RKO (cell line): ENCODE measurements at places on chromosomes 5 and 9.

- no peak for DNase-seq
These were observed 66.0 kb upstream of the RNF130 start for GRCh38 chr5:180137401-180138213.

- DNase-seq = peak; percentile 52
These were observed 83.7 kb downstream of the ADAMTS2 start for GRCh38 chr5:179261301-179262125.

- no peak for DNase-seq
These were observed 189.8 kb downstream of the MPDZ start for GRCh38 chr9:13089666-13090065.

DNA sequence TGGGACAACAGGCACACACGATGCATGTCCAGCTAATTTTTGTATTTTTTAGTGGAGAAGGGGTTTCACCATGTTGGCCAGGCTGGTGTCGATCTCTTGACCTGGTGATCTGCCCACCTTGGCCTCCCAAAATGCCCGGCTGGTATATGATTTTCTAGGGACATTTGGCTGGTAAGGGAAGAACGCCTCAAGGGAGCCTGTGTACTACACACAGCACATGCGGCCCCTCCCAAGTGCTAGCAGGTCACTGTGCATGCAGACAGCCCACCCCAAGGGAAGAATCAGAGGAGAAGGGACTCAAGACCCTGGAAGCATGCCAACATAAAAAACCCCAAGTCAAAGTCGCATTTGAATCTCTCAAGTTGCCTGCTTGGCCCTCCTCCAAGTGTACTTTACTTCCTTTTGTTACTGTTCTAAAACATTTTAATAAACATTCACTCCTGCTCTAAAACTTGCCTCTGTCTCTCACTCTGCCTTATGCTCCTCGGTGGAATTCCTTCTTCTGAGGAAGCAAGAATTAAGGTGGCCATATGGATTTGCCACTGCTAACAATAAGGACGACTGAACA lies 24.3 kb upstream of the OTULINL start:
- DNase-seq = no peak

GRCh38 chr9:133050781-133051180 lies 11.0 kb upstream of the CEL start:
- no peak for DNase-seq

DNA sequence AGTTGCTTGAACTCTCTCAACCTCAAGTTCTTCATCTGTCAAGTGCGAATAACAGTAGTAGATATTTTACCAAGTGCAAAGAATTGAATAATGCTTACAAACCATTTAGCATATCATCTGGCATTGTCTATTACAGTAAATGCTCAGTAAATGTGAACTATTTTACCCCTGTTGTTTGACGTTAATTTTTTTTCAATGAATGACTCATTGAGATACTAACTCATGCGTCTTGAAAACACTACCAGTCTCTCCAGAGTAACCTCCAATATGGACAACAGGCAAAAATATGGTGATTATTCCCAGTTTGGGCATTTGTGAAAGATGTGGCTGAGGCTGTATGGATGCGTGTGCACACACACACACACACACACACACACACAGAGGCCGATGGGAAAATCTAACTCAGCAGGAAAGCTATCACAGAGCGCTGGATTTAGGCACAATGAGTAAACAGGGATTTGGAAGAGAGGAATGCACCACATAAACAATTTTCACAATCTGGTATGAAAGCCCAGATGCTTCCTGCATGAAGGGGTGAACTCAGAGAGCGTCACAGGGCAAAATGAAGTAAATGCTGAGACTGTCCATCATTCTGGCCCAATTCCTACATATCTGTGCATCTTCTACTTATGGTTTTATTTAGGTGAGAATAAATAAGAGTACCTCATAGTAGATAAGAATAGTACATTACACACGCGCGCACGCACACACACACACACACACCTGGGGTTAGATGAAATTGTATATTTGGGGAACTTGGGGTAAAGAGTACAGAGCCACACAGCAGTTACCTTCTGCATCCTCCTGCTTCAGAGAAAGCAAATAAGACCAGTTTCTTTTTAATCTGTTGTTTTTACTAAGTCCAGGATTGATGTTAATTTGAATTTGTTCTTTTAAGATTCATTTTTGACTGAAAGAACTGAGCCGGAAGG lies 128.7 kb downstream of the PALM2AKAP2 start:
- no peak for DNase-seq

GRCh38 chr5:25701936-25702335 lies 1057.2 kb upstream of the CDH10 start:
- peak; percentile 9 for DNase-seq

- DNase-seq = no peak
These were observed 149.7 kb downstream of the PAPPA start for GRCh38 chr9:116303270-116303669.

DNA sequence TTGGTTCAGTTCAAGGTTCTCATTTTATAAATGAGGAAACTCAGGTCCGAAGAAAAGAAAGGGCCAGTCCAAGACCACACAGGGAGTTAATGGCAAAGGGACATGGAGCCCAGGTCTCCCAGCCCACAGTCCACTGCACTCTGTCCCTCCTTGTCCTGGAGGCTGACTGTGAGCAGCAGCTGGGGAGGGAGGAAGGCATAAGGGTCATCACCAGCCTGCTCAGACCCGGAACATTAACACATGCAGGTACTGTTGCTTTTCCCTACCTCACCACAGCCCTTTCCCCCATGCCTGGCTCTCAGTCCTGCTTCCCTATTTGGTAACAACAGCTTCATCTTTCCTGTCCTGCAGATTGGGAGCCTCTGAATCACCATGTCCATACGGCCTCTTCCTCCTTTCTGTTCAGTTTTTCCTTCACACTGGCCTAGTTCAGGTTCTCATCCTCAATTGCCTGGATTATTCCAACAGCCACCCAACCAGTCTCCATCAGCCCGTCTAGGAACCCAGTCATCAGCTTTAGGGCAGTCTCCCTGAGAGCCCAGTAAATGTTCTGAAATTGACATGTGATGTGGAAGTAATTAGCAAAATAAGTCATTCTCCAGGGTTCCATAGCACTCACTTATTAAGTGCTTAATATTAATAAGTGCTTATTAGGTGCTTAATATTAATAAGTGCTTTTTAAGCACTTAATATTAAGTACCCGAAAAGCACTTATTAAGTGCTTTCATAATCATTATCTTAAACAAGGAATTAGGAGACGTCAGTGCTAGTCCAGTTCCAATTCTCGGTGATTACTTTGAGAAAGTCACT lies 4.3 kb downstream of the GPX3 start:
- DNase-seq = no peak

DNA sequence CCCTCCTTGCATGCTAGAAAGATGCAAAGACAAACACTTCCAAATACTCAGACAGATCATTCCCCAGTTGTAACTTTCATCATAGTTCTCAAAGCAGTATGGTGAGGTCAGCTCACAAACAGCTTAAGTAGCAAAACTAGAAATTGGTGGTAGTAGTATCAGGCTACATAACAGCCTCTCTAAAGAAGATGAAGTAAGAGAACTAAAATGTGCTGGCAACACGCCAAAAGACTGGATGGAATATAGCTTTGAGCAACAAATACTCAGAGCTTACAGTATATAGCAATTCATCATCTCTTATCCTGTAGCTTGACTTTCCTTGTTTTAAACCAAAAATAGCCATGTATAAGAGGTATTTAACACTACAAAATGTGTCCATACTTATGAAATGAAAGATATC lies 7.5 kb downstream of the PFDN1 start:
- DNase-seq = peak; percentile 89
